ENCODE measurements at places on chromosomes 3 and 15. TPM values are rescaled to one million over a fixed set of nuclear protein-coding genes. Genes with fewer than 3 reads are reported as not detected.

The GPR156 gene
- total RNA-seq = 0.85 TPM

The C3orf20 gene
- 0.26 TPM for total RNA-seq

The MCF2L2 gene
- 0.52 TPM for total RNA-seq

The KLHL40 gene
- not detected for total RNA-seq

The ARHGEF3 gene
- 34.1 TPM for total RNA-seq

The KNG1 gene
- not detected for total RNA-seq

The GRM7 gene
- total RNA-seq = 0.21 TPM

The ASB14 gene
- not detected for total RNA-seq

The TM6SF1 gene
- total RNA-seq = 22.9 TPM

The CATSPER2 gene
- 2.8 TPM for total RNA-seq

The ACVR2B gene
- 5.2 TPM for total RNA-seq

DNA sequence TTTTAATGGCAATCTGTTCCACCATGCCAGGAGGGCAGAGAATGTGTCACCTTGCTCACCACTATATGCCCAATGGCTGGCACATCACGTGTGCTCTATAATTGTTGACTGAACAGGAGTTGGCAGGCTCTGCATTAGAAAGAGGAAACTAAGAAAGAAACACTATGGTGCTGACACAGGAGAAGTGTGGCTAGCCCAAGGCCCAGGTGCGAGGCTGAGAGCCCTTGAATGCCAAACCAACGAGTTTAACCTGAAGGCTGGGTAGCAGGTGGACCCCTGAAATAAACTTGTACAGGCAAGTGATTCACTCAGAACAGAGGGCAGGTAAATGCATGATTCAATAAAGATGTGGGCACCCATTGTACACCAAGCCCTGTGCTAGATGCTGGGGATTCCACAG lies 2.4 kb downstream of the CHCHD4 start:
- no peak for DNase-seq

- DNase-seq = no peak
Observed at GRCh38 chr15:64010719-64011118, 35.6 kb downstream of the DAPK2 start.

DNA sequence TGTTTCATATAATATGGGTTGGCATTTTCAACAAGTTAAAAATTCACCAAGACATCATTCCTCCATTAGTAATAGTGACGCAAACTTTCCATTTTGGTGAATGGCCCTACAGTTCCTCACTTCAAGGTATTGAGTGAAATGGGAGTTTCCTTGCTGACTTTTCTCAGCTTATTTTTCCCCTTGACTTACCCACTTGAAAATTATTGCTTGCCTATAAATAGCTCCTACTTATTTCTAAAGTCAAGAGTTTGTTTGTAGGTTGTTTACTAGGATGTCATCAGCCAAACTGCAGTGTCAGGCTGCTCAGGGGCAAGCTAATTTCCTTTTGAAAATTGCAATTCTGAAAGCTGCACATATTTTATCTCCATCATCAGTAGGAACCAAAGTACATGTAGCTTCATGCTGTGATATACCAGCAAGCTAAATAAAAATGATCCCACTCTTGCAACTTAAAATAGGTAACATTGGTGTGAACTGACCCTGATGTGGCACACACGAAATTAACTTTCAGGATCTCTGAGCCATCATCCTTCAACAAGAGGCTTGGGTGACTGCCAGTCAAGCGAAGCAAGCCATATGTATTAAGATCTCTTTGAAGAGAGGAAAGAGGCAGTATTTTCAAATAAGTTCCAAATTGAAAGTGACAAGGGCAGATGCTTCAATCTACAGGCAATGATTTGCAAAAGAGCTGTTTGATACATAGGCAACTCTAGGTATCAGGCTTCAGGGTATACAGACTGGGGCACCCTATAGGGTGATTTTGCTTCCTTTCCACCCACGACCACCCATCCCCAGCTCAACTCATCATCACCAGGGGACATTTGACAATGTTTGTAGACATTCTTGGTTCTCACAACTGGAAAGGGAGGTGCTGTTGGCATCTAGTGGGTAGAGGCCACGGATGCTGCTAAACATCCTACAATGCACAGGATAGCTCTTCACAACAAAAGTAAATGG lies 66.8 kb upstream of the RASGRP1 start:
- DNase-seq = no peak

DNA sequence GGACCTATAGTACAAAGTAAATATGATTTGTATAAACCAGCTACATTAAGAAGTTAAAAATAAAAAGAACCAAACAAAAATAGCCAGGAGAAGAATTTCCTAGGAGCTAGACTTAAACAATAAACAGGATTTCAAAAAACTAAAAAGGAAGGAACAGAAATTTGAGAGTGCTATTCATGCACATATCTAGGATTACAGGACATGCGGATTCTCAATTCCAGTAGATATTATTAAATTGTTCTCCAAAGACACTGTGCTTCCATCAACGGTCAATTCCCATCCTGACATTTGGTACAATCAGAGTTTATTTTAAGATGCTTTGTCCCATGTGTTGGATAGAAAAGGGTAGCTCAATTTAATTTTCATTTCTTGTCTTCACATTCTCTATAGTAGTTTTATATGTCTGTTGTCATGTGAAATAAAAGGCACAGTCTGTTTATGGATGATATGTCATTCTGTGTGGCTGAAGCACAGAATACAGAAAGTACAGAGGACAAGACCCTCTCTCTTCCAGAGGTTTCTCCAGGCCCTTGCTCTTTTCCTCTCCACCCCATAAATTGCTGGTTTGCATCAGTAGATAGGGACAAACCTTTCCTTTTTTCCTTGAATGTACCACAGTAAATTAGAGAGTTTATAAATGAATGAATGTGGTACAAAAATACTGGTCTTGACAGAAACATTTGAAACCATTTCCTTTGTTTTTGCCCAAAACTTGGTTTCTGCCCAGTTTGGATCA lies 3.5 kb downstream of the PLOD2 start:
- no peak for DNase-seq

DNA sequence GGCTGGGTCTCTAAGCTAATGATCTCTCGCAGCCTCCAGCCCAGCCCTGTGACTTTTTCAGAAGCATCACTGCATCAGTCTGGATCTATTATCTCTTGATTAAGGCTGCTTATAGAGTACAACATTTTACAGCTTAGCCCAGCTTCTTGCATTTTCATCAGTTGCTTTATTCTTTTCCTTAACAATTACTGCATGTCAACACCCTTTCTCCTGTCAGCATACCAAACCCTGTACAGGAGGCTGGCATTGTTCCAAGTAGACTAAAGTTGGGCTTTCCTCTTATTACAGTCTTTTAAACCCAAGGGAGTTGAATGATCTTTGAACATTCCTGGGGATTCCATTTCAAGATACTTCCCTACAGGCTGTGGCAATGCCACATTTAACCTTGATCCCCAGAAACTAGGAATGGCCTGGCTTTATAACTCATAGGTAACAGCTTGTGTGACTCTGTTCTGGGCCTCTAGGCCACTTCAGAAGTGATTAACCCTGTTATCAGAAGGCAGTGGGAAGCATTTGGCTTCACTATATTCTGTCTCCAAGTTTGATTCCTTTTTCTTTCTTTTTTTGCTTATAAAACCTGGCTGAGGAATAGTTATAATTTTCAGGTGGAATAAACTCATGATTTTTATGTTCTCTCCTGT lies 182.9 kb downstream of the KCNMB2 start:
- no peak for DNase-seq

DNA sequence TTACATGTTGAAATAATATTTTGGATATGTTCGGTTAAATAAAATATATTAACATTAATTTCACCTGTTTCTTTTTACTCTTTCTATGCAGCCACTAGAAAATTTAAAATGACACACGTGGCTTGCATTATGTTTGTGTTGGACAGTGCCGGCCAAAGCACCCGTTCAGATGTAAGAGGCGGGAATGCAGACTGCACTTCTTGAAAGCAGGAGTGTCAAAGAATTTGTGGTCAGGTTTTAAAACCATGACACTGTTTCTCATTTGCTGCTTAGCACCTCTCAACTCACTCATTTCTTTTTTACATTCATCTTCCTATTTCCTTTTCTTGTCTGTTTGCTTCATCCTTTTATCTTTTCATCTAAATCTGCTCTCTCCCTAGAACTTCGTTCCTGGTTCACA lies 35.3 kb upstream of the MINAR1 start:
- DNase-seq = no peak

DNA sequence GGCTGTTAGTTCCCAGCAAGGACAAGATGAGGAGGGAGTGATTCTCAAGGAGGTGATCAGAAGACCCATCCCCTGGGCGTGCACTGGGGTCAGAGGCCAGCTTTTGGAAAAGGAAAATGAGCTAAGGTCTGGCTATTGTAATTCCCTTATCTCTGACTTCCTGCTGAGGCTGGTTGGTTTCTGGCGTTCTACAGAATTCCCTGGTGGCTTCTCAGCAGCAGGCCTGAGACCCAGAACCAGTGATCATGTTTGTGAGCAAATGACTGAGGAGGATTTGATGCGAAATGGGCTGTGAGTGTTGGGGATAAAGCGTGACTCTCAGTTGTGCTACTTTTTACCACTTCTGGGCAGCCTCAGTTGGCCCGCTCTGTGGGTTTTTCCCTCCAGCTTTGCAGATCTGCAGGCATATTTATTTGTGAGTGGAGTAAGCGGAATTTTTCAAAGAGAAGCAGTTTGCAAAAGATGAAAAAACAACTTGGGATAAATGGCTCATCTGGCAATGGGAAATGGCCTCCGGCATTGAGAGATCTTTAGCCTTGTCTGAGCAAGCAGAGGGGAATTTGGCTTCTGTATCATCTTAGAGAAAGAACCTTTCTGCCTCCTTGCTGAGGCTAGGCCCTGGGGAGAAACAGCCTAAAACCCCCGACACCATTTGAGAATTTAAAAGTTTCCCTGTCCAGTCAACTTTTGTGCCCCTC lies 102.7 kb downstream of the SLCO3A1 start:
- DNase-seq = no peak

All from left lung (tissue), 14 donors.